HepG2 (cell line): ENCODE measurements at places on chromosomes 2 and 18. TPM values are rescaled to one million over a fixed set of nuclear protein-coding genes. Genes with fewer than 3 reads are reported as not detected.

DNA sequence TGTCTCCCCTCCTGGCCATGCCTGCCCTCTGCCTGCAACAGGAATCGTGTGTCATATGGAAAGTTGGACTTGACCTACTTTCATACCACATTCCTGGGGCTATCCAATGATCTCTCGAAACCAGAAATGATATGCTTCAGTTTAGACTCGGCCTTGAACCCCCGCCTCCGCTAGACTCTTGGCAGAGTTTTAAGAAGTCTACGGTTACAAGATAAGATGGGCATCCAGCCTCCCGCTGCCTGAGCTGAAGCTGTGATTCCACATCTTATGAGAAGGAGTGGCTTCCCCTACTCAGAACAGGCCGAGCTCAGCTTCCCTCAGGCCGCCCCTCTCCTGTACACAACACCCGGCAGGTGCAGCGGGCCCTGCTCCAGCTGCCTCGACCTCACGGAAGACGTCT, 73.9 kb downstream of the MTCL1 start:
- DNase-seq = no peak
- no peaks in the 10 kb centered on the region for H3K27me3 ChIP-seq
- H3K27ac ChIP-seq = no peak overlapping the region
- H3K4me3 ChIP-seq = no peak overlapping the region
- H3K36me3 ChIP-seq = no peaks in the 10 kb centered on the region
- peaks cover 16% of the 10 kb centered on the region for H3K4me1 ChIP-seq

DNA sequence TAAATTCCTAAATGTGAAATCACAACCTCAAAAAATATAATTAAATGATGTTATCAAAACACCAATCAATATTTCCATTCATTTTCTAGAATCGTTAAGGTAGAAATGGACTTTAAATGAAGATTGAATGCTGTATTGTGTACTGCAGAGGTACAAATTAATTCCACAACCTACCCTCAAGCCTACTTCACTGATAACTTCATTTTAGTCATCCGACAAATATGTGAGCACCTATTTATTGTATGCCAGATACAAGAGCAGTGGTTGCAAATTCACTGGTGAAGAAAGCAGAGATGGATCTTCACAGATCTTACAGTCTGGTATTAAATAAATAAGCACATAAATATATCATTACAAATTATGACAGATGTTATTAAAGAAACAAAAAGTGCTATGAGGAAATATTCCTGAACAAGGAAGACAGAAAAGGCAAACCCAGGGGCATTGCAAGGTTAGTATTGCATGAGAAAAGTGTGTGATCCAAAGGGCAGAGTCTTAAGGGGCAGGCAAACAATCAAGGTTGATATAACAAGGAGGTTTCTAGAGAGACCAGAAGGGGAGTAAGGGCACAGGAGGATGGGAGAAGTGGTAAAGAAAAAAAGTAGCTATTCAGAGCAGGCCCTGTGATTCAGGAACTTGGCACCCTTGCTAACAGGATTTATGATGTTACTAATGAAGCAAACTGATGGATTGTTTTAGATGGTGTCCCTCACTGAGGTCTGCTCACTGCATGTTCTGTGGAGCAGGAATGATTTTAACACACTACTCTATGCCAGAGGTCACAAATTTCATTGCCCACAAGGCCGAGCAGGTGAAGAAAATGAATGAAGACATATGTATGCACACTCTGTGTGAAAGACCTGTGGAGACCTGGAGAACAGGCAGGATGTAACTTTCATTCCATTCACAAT, 128.0 kb upstream of the CCDC150 start:
- no peaks in the 10 kb centered on the region for H3K4me1 ChIP-seq
- no peak overlapping the region for H3K4me3 ChIP-seq
- H3K36me3 ChIP-seq = no peaks in the 10 kb centered on the region
- DNase-seq = no peak

DNA sequence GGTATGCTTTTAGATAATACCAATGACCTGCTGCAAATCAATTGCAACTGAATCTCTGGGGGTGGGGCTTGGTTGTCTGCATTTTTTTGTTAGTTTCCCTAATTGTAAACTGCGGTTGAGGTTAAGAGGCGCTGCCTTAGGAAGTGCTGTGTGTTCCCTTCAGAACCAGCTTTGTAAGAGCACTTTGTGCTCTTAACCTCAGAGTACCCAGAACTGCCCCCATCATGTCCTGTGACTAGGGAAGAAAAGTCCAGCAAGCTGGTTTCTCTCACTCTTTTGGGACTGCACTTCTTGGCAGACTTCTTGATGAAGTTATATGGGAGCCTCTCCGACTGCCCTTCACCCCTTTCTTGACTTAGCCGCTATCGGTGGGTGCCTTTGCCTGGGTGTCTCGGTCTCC, 245.5 kb upstream of the CXCR4 start:
- H3K4me1 ChIP-seq = no peaks in the 10 kb centered on the region
- no peak overlapping the region for H3K27ac ChIP-seq

DNA sequence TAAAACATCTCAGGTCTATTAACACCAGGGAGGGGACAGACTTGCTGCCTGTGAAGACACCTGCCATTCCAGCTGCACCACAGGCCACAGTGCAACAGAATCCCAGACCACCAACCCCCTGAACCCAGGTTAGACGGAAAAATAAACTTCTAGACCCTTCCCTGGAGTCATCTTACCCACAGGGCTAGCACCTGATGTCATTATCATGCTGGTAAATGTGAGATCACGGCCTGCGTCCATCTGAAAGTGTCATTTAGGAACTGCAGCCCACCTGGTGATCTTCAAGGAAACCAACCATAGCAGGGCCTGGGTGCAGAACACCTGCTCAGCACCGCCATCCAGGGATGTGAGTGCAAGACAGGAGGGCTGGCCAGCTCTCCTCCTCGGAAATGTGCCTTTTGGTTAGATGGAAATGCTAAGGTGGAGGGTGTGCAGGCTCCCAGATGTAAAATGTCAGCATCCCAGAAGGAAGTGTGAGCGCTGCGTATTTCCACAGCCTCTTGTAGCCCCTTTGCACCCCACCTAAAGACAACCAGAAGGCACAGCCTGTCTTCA, 80.8 kb downstream of the PTGR3 start:
- H3K4me1 ChIP-seq = peaks cover 31% of the 10 kb centered on the region
- DNase-seq = no peak
- H3K36me3 ChIP-seq = no peaks in the 10 kb centered on the region
- no peaks in the 10 kb centered on the region; the same call in 1 of the 2 replicates for H3K27me3 ChIP-seq

- H3K27me3 ChIP-seq = no peaks in the 10 kb centered on the region
- DNase-seq = no peak
- H3K27ac ChIP-seq = no peak overlapping the region
- no peak overlapping the region for H3K4me3 ChIP-seq
Measured at GRCh38 chr2:197857476-197858107, 53.2 kb downstream of the PLCL1 start.

DNA sequence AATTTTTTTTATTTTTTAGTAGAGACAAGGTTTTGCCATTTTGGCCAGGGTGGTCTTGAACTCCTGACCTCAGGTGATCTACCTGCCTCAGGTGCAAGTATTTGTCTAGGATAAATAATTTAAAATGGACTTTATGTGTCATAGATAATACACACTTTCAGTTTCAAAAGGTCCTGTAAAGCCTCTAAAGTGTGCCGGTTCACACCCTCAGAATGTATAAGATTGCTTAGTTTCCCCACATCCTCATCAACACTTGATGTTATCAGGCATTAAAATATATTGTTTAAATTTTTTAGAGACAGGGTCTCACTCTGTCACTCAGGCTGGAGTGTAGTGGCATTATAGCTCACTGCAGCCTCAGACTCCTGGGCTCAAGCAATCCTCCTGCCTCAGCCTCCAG, 170.5 kb downstream of the ANKRD44 start:
- no peak overlapping the region for H3K4me3 ChIP-seq
- no peaks in the 10 kb centered on the region for H3K27me3 ChIP-seq
- DNase-seq = no peak

- DNase-seq = no peak
- no peak overlapping the region for H3K4me3 ChIP-seq
- no peaks in the 10 kb centered on the region for H3K4me1 ChIP-seq
- H3K27me3 ChIP-seq = no peaks in the 10 kb centered on the region
Measured at GRCh38 chr2:6394276-6394675, 471.4 kb downstream of the CMPK2 start.

GRCh38 chr2:142422041-142422440, 291.2 kb upstream of the LRP1B start:
- H3K4me1 ChIP-seq = no peaks in the 10 kb centered on the region
- no peak for DNase-seq
- H3K27ac ChIP-seq = no peak overlapping the region
- no peak overlapping the region for H3K4me3 ChIP-seq
- no peaks in the 10 kb centered on the region for H3K27me3 ChIP-seq

- DNase-seq = peak; percentile 12
- H3K36me3 ChIP-seq = no peaks in the 10 kb centered on the region
Measured at GRCh38 chr18:74661008-74661407, 63.3 kb downstream of the ZNF407 start.

DNA sequence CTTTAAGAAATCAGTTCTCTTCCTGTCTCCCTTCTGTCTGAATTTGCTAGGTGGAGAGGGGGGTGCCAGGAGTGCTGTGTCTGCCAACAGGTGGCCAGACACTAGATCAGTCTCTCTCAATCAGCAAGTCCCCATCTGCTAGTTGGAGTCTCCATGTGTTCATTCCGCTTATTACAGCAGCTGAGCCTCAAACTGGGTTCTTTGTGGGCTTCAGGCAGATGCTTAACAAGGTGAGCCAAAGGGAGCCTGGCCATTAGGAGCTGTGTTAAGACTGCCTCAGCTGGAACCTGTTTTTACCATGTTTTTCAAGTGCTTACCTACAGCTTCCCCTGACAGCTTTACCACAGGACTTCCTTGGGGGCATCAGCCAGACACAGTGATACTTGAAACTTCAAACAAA, 401.9 kb downstream of the LRP1B start:
- DNase-seq = no peak
- no peaks in the 10 kb centered on the region for H3K27me3 ChIP-seq
- no peak overlapping the region for H3K27ac ChIP-seq

- H3K36me3 ChIP-seq = no peaks in the 10 kb centered on the region
- H3K27ac ChIP-seq = no peak overlapping the region
- DNase-seq = no peak
- no peak overlapping the region for H3K4me3 ChIP-seq
- H3K27me3 ChIP-seq = no peaks in the 10 kb centered on the region
Measured at GRCh38 chr2:205785507-205786260, 103.4 kb downstream of the NRP2 start.

DNA sequence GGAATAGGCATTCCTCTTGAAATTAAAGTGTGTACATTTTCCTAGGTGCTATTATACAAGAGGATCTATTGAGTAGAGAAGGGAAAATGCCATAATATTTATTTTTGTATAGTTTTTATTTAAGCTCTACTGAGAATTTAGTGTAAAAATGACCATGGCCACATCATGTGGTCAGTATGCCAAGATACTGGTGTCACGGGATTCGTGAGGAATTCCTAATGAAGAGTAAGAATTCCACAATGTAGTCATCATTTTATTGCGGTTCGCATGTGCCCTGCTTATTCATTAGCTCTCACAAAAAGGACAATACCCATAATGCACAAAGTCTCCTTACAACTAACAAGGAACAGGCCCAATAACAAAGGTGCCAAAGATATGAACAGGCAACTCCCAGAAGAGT, 39.3 kb upstream of the PARD3B start:
- no peak overlapping the region for H3K27ac ChIP-seq
- H3K36me3 ChIP-seq = no peaks in the 10 kb centered on the region
- no peak for DNase-seq
- no peaks in the 10 kb centered on the region; the same call in 1 of the 2 replicates for H3K27me3 ChIP-seq
- H3K4me1 ChIP-seq = peaks cover 16% of the 10 kb centered on the region

- no peak overlapping the region for H3K4me3 ChIP-seq
- peaks cover 30% of the 10 kb centered on the region for H3K36me3 ChIP-seq
- H3K27ac ChIP-seq = peak overlapping the region; percentile 18
- H3K27me3 ChIP-seq = no peaks in the 10 kb centered on the region
- peaks cover 79% of the 10 kb centered on the region for H3K4me1 ChIP-seq
Measured at GRCh38 chr2:222892321-222892720, 31.5 kb downstream of the ACSL3 start.

GRCh38 chr18:48947560-48947959, 3.2 kb downstream of the SMAD7 start:
- no peaks in the 10 kb centered on the region; the same call in 1 of the 3 replicates for H3K36me3 ChIP-seq
- H3K27me3 ChIP-seq = no peaks in the 10 kb centered on the region
- DNase-seq = no peak
- H3K27ac ChIP-seq = peak overlapping the region; percentile 89
- H3K4me3 ChIP-seq = peak overlapping the region; percentile 100

DNA sequence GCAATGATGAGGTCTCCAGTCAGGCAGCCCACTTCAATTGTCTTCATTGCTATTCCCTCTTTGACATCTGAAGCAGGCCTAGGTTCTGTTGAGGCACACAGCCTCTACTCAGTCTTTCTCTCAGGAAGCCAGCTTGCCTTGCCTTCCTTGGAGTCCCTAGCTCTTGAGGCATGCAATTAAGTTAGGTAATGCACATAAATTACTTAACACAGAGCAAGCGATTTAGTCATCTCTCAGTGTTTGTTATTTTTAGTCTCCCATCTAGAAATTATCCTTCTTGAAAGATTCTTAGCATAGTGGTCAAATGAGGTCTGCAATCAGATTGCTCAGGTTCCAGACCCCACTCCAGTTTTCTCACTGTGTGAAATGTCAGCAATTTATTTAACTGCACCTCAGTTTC, 32.0 kb downstream of the SULT1C4 start:
- H3K36me3 ChIP-seq = no peaks in the 10 kb centered on the region
- no peak for DNase-seq
- no peak overlapping the region for H3K4me3 ChIP-seq

DNA sequence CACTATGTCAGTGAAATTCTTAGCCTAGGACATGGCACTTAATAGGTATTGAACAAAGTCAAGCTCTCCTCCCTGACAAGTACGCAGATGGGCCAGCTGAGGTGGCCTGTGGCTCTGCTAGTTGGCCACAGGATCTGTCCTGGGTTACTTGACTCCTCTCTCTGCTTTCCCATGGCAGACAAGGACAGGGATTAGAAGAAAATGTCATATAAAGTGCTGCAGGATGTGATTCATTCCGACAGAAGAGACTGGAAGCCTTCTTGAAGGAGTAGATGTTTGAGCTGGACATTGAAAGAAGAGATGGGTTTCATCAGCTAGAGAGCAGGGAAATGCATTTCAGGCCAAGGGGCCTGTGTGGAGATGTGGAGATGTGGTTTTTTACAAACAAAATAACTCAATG, 46.7 kb downstream of the SMAD7 start:
- peaks cover 43% of the 10 kb centered on the region for H3K4me1 ChIP-seq
- H3K4me3 ChIP-seq = no peak overlapping the region
- no peak for DNase-seq
- H3K36me3 ChIP-seq = no peaks in the 10 kb centered on the region
- no peaks in the 10 kb centered on the region for H3K27me3 ChIP-seq

- H3K4me1 ChIP-seq = peaks cover 65% of the 10 kb centered on the region
- H3K36me3 ChIP-seq = peaks cover 45% of the 10 kb centered on the region
- no peaks in the 10 kb centered on the region for H3K27me3 ChIP-seq
- H3K27ac ChIP-seq = peak overlapping the region; percentile 1
- no peak for DNase-seq
- H3K4me3 ChIP-seq = no peak overlapping the region
Measured at GRCh38 chr2:134927195-134927594, 8.6 kb downstream of the CCNT2 start.

ASXL3 gene
- total RNA-seq = not detected in 2 replicates

C18orf54 gene
- 2.5 and 8.1 TPM in 2 replicates for total RNA-seq

ITPRIPL1 gene
- total RNA-seq = 8.7 and 11.7 TPM in 2 replicates

PPP1R1C gene
- 1.5 and 2.4 TPM in 2 replicates for total RNA-seq

CD207 gene
- total RNA-seq = 0.09 and 0.27 TPM in 2 replicates

RESP18 gene
- not detected in 2 replicates for total RNA-seq

RBMS1 gene
- 52.1 and 55.5 TPM in 2 replicates for total RNA-seq
